ENCODE measurements at places on chromosomes 12 and 14.

DNA sequence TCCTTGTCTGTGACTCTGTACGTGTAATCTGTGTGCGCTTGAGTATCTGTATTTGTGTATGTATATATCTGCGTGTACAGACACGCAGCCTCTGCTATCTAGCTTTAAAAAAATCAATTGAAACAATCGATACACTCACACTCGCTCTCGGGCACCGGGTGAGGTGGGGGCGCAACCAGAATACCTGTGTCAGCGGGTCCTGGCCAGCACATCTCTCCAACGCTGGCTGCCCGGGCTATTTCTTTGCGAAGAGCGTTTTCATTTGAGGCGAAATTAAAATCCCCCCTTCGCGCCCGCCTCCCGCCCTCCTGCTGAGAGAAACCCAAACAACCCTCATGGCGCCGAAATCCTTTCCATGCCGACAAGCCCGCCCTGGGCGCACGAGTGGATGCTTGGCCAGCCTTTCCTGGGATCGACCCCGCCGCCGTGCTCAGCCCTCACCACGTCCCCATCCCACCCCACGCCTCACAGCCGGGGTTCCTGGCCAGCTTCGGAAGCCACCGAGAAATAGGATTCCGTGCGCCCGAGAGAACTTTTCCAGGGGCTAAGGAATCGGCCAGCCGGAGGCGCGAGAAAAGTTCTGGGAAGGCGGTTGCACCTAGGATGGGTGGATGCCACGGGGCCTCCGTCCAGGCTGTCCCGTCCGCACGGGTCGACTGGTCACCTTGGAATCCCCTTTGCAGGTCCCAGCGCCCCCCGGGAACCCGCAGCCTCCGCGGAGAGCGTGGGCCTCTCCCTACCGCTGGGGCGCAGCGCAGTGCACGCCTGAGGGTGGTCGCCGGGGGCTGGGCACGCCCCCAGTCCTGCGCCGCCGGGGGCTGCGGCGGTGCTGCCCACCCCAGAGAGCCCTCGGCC, 1.0 kb downstream of the ZDHHC22 start:
- DNase-seq = no peak

- DNase-seq = no peak
These were observed 8.8 kb upstream of the PEX5 start for GRCh38 chr12:7180685-7181084.

GRCh38 chr14:57533214-57533613, 39.6 kb upstream of the CCDC198 start:
- DNase-seq = peak; percentile 23

- DNase-seq = no peak
These were observed 9.8 kb downstream of the FRMD6 start for GRCh38 chr14:51661504-51661903.

DNA sequence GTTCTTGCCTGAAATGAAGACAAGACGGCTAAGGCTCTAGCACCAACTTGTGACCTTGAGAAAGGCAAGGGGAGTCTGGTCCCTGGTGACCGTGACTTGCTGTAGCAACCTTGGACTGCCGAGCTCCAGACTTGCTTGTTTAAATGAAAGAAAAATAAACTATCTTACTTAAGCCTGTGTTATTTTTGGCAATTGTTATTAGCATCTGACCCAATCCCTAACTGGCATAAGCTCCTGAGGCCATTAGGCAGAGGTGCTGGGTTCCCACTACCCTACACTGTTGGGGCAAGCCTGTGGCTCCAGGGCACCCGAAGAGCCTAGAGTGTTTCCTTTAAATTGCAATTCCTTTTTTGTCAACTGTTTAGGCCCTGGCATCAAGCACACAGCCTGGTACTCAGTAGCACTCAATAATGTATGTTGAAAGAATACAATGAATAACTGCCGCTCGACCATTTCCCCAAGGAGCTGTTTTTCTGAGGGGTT, 106.9 kb upstream of the HIF1A start:
- no peak for DNase-seq

DNA sequence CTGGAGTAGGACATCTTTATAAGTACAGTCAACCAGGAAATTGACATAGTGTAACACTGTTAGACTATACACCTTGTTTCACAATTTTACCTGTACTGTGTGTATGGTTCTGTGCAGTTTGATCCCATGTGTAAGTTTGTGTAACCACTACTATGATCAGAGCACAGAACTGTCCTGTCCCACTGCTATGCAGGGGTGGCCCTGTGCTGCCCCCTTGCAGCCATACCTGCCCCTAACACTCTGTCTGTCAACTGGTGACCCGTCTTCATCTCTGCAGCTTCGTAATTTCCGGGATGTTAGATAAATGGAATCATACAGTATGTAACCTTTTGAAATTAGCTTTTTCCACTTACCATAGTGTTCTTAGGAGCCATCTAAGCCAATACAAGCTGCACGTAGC, 58.7 kb upstream of the RD3L start:
- DNase-seq = no peak

DNA sequence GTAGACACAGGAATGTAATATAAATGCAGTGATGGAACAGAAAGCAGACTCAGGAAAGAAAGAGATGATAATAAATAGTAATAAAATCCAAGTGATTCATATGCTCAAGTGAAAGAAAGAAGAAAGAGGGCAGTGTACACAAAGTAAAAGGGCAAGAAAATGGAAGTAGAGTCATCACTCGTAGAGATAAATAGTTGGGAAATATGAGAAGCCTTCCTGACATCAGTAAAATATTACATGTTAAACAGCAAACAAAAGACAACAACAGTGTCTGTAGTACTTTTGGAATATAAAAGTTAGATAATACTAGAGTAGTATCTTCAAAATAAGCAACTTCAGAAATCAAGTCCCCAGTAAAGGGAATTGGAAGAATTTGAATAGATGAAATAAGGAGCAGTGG, 412.3 kb downstream of the RAD51B start:
- no peak for DNase-seq

DNA sequence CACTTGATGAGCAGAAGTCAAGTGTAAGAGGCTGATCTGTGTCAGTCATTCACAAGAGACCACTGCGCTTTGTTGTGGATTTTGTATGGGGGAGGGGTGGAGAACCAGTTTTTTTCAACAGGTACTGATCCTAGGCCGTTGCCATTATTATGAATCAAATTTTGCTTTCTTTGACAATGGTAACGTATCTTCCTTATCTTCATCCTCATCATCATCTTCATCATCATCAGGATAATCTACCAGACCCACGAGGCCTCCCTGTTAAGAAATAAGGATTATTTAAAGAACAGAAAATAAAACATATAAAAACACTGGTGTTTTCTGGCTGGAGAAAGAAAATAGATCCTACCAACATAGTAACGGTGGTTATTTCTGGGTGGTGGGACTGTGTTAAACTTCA, 41.0 kb upstream of the CCDC88C start:
- DNase-seq = no peak

DNA sequence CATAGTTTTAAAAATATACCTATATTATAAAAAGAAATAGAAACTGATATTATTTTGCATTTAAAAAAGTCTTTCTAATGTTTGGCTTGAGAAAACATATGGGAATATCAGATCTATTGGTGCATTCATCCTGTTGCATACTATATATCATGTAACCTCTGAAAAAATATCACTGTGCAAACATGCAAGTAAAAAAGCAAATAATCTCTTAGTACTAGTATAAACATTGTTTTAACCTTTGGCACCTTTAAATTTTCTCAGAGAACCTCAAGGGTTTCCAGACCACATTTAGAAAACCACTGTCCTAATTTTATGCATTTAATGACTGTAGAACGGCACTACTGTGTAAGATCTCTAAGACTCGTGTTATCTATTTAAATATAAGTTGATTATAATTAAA, 416.8 kb downstream of the LRFN5 start:
- no peak for DNase-seq

DNA sequence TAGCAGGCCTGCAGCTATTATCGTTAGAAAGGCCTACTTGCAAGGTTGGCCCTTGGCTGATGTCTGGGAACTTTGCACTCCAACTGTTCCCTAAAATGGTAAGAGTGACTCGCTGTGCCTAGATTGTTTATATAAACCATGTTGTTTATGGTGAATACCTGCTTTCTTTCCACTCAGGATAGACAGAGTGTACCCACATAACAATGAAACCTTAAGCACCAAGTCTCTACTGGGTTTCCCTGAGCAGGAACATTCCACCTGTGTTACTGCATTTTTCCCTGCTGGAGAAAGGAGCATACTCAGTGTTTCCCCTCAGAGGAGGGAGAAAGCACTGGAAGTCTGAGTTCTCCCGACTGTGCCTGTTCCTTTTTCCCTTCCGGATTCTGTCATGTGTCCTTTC, 32.8 kb downstream of the ERP29 start:
- DNase-seq = no peak

- no peak for DNase-seq
These were observed 47.7 kb upstream of the PAPLN start for GRCh38 chr14:73189651-73190050.

DNA sequence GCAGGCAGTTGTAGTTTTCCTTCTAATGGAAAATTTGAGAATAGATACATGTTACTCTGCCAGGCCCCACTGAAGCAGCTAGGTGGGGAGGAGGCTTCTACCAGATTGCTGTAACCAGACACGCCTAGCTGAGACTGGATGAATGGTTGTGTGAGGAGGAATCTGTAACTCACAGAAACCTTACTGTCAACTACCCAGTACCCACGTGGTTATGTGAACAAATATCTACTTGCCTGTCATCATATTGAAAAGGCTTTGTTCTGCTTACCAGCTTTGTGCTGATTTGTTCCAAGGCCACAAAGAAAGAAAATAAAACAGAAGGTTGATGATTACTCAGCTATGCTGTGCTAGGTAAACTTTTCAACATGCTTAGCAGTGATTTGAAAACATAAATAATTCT, 167.2 kb downstream of the CAPZA3 start:
- DNase-seq = no peak

- no peak for DNase-seq
These were observed 36.8 kb downstream of the CDC42BPB start for GRCh38 chr14:103020271-103021170.

DNA sequence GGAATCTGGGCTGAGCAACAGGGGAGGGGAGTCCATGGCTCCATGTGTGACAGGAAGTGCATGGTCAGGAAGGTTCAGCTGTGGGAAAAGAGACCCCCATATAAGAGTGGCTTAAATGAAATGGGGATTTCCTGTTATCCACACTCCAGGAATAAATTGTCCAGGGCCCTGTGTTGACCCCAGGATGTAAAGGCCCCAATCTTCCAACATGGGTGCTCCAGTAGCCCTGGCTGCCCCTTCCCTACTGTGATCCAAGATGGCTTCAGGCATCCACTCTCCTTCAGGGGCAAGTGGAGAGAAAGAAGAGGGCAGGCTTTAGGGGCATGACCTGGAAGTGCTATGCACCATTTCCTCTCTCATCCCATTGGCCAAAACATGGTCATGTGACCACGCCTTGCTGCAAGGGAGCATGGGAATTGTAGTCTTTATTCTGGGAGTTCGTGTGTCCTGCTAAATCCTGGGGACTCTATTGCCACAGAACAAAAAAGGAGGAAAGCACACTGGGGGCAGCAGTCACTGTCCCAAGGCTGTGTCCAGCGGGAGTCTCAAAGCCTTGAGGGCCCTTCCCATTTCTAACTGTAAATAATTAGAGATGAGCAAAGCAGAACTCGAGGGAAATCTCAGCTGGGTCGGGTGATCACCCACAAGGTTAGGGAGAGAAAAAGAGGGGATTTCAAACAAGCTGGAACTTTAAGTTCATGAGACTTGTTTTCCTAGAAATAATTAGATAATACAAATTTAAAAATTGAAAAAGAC, 289.2 kb downstream of the ADGRD1 start:
- no peak for DNase-seq

DNA sequence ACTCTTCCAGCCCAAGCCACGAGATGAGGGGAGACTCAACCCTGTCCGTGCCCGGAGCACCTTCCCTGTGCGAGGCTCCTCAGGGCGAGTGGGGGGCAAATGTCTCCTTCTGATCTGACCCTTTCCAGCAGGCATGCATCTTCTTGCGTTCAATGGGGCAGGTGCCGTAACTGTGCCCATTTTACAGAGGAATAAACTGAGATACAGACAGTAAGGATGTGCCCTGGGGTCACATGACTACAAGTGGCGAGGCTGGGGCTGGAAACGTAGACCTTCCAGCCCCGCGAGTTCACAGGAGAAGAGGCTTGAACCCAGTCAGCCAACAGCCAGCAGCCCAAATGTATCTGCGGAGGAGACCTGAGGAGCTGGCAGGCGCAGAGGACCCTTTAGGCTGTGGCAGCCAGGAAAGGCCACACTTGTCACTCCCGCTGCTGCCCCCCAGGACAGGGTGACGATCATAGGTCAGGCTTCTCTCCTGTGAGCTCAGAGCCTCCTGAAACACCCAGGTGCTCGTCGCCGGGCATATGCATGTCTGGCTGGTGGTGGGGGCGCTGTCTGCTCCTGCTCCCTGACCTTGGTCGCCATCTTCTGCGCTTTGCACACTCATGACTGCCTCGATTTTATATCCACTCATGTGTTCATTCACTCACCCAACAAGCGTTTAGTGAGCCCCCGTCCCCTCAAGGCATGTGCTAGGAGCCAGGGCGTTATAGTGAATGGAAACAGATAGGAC, 41.7 kb downstream of the CCDC88C start:
- DNase-seq = peak; percentile 57

GRCh38 chr14:72308967-72309485, 376.8 kb downstream of the RGS6 start:
- no peak for DNase-seq
